ENCODE measurements at places on chromosomes 7 and 10. TPM values are rescaled to one million over a fixed set of nuclear protein-coding genes. Genes with fewer than 3 reads are reported as not detected.

C7orf33 gene
- total RNA-seq, result not detected

FAM20C gene
- 74.3 TPM for total RNA-seq

HOXA6 gene
- total RNA-seq, result 9.1 TPM

GDF10 gene
- 18.6 TPM for total RNA-seq

ADIRF gene
- total RNA-seq, result 188 TPM

MCM10 gene
- 0.23 TPM for total RNA-seq

LIPJ gene
- total RNA-seq, result 0.14 TPM

CPA4 gene
- total RNA-seq, result 0.62 TPM

TMEM236 gene
- total RNA-seq, result 1.0 TPM

KIF11 gene
- total RNA-seq, result 0.67 TPM

GRID2IP gene
- total RNA-seq, result not detected

AGAP3 gene
- total RNA-seq, result 63.6 TPM

HNRNPF gene
- total RNA-seq, result 112 TPM

SPDYE2 gene
- not detected for total RNA-seq

WNT2 gene
- 4.7 TPM for total RNA-seq

CALHM3 gene
- total RNA-seq, result not detected

GARIN1A gene
- total RNA-seq, result 3.0 TPM

TAS2R3 gene
- 2.2 TPM for total RNA-seq

ADAM12 gene
- 2.8 TPM for total RNA-seq

OR2A12 gene
- not detected for total RNA-seq

EIF4EBP2 gene
- 50.1 TPM for total RNA-seq

ADRA2A gene
- 6.6 TPM for total RNA-seq

SLC16A9 gene
- total RNA-seq, result 6.1 TPM

NET1 gene
- 99.3 TPM for total RNA-seq

BBS9 gene
- total RNA-seq, result 16.8 TPM

STAG3 gene
- 0.52 TPM for total RNA-seq

PLCE1 gene
- 4.9 TPM for total RNA-seq

FFAR4 gene
- 0.56 TPM for total RNA-seq

ZNF248 gene
- total RNA-seq, result 9.8 TPM

HOXA5 gene
- total RNA-seq, result 17.6 TPM

NRP1 gene
- total RNA-seq, result 123 TPM

SOSTDC1 gene
- not detected for total RNA-seq

All from posterior vena cava (tissue), 2 donors.